ENCODE measurements at places on chromosomes 11 and 22.

DNA sequence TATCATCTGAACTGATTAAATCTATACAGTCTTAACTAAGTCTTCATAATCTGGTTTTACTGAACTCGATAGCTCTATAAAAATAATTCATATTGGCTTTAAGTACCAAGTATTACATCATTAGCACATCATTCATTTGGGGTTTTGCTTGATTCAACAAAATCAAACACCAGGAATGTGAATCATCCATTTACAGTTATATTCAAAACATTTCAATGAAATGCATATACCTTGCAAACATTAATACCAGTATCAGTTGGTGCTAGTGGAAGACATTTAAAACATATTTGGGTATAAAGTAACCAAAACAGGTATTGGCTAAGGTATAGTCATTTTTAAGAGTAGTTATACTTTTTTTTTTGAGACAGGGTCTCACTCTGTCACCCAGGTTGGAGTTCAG is 12.2 kb upstream of the CCDC89 start:
- no peak for DNase-seq

GRCh38 chr22:19965771-19966709 is 24.4 kb upstream of the TXNRD2 start:
- no peak for DNase-seq

GRCh38 chr11:96088914-96089313 is 165.0 kb upstream of the MTMR2 start:
- no peak for DNase-seq

GRCh38 chr11:2251138-2251537 is 19.2 kb downstream of the ASCL2 start:
- no peak for DNase-seq

GRCh38 chr11:35798983-35799382 is 136.4 kb downstream of the TRIM44 start:
- DNase-seq = no peak

- DNase-seq = no peak
Observed at GRCh38 chr11:16408619-16409018, 52.3 kb upstream of the SOX6 start.

DNA sequence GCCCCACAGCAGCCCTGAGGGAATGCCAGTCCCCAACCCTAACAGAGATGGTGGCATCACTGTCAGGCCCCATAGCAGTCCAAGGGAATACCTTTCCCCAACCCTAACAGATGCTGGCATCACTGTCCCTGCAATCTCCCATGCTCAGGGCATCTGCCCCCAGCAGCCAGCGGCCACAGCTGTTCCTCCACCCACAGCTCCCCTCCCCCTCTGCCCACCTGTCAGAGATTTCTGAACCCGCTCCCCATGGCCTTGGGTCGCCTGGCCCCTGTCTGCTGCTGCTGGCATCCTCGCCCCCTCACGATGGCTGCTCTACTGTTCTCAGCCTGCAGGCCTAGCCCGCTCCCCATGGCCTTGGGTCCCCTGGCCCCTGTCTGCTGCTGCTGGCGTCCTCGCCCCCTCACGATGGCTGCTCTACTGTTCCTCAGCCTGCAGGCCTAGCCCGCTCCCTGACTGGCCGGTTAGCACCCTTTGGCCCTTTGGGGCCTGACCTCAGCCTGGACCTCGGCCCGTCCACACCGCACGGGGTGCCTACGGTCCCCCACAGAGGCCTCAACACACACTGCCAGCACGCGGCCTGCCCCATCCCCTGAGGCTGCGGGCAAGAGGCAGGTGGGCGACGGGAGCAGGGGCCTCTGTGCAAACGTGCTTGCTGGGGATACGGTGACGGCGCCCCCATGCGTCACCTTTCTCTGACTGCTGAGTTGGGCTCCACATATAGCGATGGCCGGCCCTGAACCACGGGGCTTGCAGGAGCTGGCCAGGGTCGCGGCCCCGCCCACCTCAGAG is 20.7 kb downstream of the CHID1 start:
- DNase-seq = no peak

GRCh38 chr11:64466115-64466718 is 107.3 kb downstream of the RPS6KA4 start:
- DNase-seq = no peak

DNA sequence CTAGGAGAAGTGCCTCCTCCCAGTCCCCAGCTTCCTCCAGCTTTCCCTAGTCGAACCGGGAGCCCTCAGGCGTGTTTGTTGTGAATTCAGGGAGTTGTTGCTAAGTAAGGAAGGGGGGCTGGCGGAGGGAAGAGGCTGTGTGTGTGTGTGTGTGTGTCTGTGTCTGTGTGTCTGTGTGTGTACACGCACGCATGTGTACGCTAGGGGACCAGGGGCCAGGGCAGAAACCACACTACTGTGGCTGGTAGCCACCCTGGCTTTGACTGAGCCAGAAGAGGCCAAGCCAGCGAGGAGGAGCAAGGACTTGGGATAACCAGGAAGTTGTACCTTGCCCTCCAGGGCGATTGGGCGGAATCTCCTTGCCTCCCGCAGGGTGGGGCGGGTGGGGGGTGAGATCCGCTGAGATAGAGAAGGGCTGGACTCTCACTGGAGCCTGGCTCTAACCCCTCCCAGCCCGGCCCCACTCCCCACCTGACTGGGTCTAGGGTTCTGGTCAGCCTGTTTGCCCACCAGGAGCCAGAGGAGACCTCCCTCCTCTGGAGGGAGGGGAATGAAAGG is 7.5 kb downstream of the BCL9L start:
- DNase-seq = no peak

- no peak for DNase-seq
Observed at GRCh38 chr11:61018059-61018458, 46.6 kb downstream of the CD6 start.

- DNase-seq = no peak
Observed at GRCh38 chr11:61912991-61913698, 4.2 kb downstream of the RAB3IL1 start.

- DNase-seq = no peak
Observed at GRCh38 chr11:124081483-124081882, 33.8 kb upstream of the VWA5A start.

- no peak for DNase-seq
Observed at GRCh38 chr11:12007769-12008737, at the start of gene DKK3. DKK3 (minus strand) TSS chr11:12008626; CDS start chr11:12008582, 44 bp downstream.

DNA sequence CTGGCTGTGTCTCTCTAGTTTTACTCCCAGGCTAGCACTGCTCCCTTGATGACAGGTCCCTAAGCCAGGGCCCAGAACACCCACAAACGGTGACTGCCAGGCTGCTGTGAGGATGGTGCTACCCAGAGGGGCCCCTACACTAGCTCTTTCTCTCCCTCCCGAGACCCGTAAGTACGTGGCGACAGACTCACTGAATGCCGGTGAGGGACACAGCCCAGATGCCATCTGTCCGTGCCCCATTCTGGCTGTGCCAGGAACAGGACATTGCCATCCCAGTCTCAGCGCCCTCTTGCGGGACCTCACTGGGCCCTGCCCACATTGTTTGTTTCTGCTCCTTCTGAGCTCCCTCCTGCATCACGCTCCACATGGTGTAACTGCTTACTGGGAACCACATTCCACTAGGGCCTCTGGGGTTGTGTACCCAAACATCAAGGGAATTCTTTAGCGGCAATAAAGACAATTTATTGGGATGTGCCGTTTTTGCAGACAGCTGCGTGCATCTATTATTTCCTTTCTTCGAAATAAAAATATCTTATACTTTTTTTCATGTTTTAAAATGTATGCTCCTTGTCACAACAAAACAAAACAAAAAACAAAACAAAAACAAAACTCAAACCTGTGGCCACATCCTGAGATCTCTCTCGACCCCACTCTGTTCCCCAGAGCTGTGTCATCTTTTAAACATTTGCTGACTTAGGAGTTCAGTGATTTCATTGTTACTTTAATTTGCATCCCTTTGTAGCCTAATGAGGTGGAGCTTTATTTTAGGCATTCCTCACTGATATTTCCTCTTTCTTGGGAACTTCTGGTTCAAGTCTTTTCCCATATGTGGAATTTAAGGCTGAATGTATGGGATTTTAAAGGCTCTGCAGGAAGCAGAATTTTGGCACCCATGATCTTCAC is 4.4 kb upstream of the TPCN2 start:
- no peak for DNase-seq

GRCh38 chr11:111422494-111423249 is 43.6 kb upstream of the POU2AF1 start:
- no peak for DNase-seq

- DNase-seq = no peak
Observed at GRCh38 chr11:28259177-28259843, 151.1 kb downstream of the METTL15 start.

GRCh38 chr11:112178936-112179335 is 3.6 kb downstream of the BCO2 start:
- DNase-seq = no peak

- no peak for DNase-seq
Observed at GRCh38 chr22:43276321-43276720, 66.9 kb downstream of the SCUBE1 start.

- peak; percentile 72 for DNase-seq
Observed at GRCh38 chr22:17368554-17369438, 464 bp upstream of the CECR2 start.

GRCh38 chr11:106322106-106322505 is 244.6 kb downstream of the AASDHPPT start:
- no peak for DNase-seq

DNA sequence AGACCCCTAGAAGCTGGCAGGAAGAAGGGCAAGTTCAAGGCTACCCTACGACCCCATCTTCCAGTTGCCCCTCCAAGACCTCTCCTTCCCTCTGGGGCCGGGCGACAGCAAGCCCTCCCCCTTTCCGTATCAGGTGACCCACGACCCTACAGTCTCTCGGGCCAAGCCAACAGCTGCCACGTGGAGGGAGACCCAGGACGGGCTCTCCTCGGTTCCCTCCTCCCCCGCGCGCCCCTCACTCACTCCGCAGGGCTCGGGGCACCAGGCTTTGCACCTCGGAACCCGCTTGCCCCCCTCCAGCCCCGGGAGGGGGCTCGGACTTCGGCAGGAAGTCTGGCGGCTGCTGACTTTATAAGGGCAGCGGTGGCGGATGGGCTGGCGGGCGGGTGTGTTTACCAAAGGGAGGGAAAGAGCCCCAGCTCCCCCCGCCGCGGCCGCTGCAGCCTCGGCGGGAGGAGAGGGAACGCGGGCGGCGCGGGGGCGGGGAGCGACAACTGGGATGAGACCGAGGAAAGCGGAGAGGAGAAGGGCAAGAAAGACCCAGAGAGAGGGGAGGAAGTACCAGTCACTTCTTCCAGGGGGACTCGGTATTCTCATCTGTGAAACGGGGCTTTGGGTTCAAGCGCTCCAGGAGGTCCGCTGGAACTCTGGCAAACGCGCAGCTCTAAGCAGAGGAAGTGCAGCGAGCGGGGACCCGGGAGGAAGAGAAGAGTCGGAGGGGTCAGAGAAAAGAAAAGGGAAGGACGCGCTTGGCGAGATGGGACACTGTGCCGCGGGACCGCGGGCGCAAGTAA is 767 bp downstream of the SLC43A1 start:
- no peak for DNase-seq

DNA sequence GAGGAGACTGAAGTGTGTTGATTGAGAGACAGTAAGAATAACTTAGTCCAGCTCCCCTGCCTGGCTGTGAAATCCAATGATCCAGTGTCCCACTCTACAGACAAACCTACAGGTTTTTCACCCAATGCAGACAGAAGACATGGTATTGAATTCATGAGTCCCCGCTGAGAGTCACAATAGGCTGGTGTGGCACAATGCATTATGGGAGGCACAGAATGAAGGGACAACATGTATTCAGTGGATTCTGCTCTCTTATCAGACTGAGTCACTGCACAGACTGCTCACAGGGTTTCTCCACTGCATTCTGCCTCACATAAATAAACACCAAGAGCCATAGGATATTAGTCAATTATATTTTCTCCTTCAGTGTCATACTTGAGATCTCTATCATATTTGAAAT is 55.2 kb upstream of the TOP3B start:
- no peak for DNase-seq

GRCh38 chr11:34380696-34381095 is 22.9 kb upstream of the ABTB2 start:
- DNase-seq = no peak

DNA sequence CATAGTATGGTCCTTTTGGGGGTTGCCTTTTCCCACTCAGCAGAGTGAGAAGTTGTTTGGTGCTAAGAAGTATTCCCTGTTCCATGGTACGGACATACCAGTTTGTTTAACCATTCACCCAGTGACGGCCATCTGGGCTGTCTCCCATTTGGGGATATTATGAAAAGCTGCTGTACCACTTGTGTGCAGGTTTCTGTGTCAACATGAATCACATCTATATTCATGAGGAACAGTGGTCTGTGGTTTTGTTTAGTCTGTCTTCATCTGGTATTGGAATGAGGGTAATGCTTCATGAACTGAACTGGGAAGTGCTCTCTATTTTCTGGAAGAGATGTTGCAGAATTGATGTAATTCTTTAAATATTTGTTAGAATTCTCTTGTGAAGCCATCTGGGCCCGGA is 89.5 kb downstream of the TRMU start:
- no peak for DNase-seq

DNA sequence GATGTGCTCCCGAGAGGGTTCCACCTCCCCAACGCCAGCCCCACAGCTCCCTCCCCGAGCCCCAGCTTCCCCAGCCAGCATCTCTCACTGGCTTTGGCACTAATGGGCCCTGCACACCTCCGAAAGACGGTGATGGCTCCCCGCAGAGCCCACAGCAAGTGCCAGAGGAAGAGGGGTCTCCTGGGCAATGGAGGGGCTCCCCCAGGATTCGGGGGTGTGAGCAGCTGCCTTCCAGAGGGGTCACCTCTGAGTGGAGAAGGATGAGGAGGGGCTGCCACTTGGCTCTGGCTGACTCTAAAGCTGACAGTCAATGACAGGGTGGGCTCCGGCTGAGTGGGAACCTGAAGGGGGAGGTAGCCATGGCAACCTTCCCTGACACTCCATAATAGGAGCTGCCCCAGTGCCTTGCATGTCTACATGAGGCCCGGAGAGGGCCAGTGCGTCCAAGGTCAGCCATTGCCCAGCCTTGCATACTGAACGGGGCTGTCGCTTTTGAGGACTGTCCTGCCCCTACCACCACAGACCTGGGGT is 98.6 kb upstream of the SYT13 start:
- DNase-seq = no peak

DNA sequence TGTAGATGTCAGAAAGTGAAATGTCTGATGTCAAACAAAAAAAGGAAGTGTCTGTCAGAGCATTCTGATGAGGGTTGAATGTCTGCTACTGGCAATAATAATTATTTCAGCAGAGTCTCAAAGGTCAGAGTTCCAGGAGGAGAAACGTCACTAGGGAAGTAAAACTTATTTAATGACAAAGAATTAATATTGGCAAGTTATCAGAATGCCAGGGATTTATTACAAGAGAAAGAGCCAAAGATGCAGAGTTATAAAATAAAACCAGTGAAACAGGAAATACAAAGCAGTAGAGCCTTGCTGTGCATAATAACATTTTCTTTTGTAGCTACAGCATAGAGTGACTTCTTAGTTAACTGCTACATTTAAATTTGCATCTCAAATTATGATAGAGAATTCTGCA is 504.0 kb upstream of the LRRC4C start:
- no peak for DNase-seq

DNA sequence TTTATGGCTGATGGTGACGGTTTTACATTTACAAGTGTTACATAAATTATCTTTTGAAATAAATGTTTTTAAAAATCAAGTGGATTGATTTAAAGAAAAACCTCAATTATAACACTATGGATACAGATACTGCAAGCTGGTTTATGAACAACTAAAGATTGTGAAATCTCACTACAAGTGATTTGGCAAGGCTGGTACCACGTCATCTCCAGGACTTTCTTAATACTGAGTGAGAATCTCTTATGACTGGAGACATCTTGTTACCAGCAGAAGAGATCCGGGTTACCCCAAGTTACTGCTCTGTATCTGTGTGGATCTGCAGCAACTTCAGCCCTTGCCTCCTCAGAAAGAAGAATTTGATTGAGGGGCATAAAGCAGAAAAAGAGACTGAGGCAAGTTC is 452.9 kb downstream of the MN1 start:
- DNase-seq = no peak
